ENCODE measurements at places on chromosomes 12 and 14. TPM values are rescaled to one million over a fixed set of nuclear protein-coding genes. Genes with fewer than 3 reads are reported as not detected.

Gene SLC17A8
- total RNA-seq = under 0.01 TPM

Gene DHRS4L2
- total RNA-seq = 12.1 TPM

Gene MMP19
- 0.09 TPM for total RNA-seq

Gene GALNT16
- total RNA-seq = not detected

Gene CLBA1
- total RNA-seq = 5.7 TPM

Gene HOXC9
- not detected for total RNA-seq

Gene CELA1
- not detected for total RNA-seq

Gene ATF1
- 27.7 TPM for total RNA-seq

Gene ARHGAP9
- not detected for total RNA-seq

Gene CMA1
- not detected for total RNA-seq

Gene STAB2
- total RNA-seq = 7.2 TPM

Gene TAOK3
- 16.1 TPM for total RNA-seq

Gene CLEC4D
- total RNA-seq = not detected

Gene ANO2
- 29.1 TPM for total RNA-seq

Gene DLST
- 42.5 TPM for total RNA-seq

Gene RERGL
- not detected for total RNA-seq

Gene GALNT6
- total RNA-seq = 12.3 TPM

Gene ZC2HC1C
- 0.33 TPM for total RNA-seq

Gene POTEM
- not detected for total RNA-seq

Gene LPAR5
- under 0.01 TPM for total RNA-seq

Gene KLRC4
- total RNA-seq = not detected

Gene REC8
- total RNA-seq = 0.87 TPM

Gene CABP1
- not detected for total RNA-seq

Gene TAS2R8
- 0.11 TPM for total RNA-seq

Gene SYT1
- total RNA-seq = 5.2 TPM

Gene ZNF891
- total RNA-seq = 0.54 TPM

Gene SERPINA3
- total RNA-seq = not detected

Gene RAPGEF3
- 8.3 TPM for total RNA-seq

Gene HAL
- 0.17 TPM for total RNA-seq

Gene ACOT4
- 0.33 TPM for total RNA-seq

Gene ATXN2
- 16.5 TPM for total RNA-seq

Gene PRPH
- total RNA-seq = not detected

Gene FNTB
- total RNA-seq = 6.3 TPM
